ENCODE measurements at places on chromosomes 3 and 15. TPM values are rescaled to one million over a fixed set of nuclear protein-coding genes. Genes with fewer than 3 reads are reported as not detected.

GRCh38 chr3:65004795-65005295 lies 317.0 kb upstream of the ADAMTS9 start:
- no peak for DNase-seq

GRCh38 chr3:15443826-15444524 lies 16.6 kb downstream of the EAF1 start:
- no peak for DNase-seq

Gene PRRT3
- total RNA-seq, result 1.6 TPM

GRCh38 chr3:128153156-128154041 lies at the start of gene EEFSEC:
Gene EEFSEC, plus strand, starts transcription at chr3:128153481. Its CDS starts 27 bp downstream, at chr3:128153508.
- DNase-seq, result peak; percentile 91

DNA sequence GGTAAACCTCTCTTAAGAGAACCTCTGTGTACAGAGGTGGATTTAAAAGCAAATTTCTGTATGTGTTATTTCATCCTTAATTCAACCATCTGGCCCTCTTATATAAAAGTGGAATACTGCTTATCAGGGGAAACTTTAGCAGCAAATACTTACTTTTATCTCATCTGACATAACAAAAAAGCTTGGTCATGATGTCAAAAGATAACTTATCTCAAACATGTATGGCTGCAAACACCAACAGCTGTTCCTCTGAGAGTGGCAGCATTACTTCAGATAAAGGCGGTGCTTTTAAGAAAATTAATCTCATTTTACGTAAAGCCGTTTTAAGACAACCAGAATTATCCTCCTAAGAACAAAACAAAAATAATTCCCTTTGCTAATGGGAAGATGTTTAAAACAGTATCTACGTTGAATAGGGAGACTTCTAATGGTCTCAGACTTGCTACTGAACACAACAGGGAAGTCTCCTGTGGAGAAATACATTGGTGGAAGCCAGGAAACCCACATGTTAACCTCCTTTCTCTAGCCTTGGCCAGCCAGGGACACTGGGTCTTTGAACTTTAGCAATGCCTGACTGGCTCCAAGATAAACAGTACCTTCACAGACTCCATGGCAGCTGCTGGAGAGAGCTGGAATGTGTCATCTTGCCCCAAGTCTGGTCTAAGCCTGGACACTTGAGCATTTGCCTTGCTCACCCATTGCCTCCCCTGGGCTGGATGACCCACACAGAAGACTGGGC lies 18.1 kb downstream of the ARRDC4 start:
- DNase-seq, result no peak

DNA sequence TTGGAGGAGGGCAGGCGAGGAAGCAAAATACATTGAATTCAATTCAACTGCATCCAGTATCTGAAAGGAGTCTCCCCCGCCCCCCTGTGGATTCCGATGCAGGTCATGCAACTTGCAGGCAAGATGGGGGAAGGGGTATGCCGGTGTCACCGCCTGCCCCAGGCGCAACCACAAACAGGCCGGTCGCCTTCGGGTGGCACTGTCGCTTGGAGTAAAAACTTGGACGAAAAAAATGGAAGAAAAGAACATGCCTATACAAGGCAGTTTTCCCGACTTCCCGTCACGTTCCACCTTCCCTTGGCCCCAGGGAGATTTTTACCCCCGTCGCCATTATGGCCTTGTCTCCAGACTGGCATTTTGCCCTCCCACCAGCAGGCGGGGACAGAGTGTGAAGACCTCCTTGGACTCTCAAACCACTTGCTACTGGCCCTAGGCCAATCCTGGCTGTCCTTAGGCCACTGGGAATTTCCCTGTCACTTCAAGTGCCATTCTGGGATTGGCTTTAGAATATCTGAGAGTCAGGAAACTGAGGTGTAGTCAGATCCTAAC lies 1.6 kb upstream of the NTRK3 start:
- no peak for DNase-seq

DNA sequence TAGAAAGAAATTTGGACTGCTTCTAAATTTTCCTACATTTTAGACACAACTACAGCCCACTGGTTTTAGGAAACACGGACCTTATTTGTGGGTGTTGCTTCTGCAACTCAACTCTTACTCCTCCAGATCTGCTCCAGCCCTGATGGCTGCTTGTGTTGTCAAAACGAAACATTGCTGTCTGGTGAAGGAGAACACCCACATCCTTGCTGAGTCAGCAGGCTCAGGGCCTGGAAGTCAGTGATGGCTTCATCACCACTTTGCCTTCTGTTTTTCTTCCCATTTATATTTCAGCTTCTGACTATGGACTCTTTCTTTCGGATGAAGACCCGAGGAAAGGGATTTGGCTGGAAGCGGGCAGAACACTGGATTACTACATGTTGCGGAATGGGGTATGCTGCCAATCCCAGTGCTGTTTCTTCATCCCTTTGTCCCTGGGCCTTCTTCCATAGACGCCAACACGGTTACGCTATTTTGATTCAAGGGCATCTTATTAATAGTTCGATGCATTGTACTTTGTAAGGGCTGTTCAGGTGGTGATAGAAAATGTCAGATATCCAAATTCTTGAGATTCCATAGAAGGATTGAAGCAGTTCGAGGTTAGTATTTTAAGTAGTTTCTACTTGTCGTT lies 392.6 kb upstream of the TPM1 start:
- DNase-seq, result no peak

Gene DLL4
- total RNA-seq, result 11.5 TPM

- no peak for DNase-seq
Observed at GRCh38 chr3:116702334-116702733, 7.2 kb upstream of the TUSC7 start.

- DNase-seq, result no peak
Observed at GRCh38 chr15:91678003-91678402, 175.5 kb upstream of the SLCO3A1 start.

- no peak for DNase-seq
Observed at GRCh38 chr3:110016235-110016815, 679.0 kb upstream of the DPPA4 start.

DNA sequence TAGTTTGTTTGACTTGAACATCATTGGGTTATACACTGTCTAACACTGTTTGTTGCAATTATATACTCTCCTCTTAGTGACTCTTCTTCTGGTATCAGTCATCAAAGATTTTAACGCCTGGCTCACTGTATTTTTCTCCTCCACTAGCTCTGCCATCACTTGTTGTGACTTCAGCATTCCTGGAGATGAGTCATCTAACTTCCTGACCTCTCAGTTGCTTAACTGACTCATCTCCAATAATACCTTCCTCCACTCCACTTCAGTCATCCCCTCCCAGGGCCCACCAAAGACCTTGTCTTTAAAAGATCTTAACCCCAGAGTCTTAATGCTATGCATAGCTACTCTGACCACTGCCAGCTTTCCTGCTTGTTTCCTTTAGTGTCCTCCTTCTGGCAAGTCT lies 28.6 kb upstream of the CLSTN2 start:
- DNase-seq, result no peak

Gene DUSP7
- 21.2 TPM for total RNA-seq

DNA sequence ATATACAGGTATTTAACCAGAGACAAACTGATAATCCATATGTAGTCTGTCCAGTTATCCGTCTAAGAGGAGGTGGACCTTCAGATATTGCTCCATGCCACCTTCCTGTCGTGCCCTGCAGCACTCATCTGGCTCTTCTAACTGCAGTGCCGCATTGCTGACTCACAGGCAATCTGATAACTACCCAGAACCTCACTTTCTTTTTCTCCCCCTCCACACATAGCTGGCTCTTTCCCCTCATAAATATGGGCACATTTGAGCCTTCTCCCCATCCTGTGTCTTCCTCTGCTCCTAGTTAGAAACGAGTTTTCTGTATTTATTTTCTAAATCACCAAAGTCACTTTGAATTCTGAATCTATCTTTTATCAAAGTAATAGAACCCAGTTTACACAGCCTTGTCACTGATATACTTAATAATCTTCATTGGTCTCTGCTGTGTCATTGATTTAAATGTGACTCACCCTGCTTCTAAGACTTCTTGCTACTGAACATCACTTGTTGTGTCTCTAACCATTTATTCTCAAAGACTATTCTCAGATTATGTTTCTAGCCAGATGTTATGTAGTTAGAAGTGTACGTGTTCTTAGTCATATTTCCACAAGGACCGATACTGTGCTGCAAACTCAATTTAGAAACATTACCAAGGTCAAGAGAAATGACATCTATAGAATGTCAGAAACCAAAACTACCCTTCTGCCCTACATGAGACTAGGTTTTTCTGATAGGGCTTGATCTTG lies 17.4 kb upstream of the KCNMB2 start:
- no peak for DNase-seq

Gene COL6A5
- total RNA-seq, result not detected
